ENCODE measurements at places on chromosomes 4 and X.

DNA sequence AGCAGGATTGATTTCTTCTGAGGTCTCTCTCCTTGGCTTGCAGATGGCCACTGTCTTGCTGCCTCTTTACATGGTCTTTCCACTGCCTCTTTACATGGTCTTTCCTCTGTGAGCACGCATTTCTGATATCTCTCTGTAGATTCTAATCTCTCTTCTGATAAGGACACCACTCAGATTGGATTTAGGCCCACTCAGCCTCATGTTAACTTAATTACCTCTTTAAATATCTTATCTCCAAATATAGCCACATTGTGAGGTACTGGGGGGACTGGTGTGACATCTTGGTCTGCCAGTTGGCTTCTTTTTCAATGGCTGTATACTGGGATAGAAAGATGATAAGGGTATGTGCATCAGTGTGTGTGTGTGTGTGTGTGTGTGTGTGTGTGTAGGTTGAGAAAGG is 153.7 kb downstream of the AWAT2 start:
- DNase-seq = no peak

DNA sequence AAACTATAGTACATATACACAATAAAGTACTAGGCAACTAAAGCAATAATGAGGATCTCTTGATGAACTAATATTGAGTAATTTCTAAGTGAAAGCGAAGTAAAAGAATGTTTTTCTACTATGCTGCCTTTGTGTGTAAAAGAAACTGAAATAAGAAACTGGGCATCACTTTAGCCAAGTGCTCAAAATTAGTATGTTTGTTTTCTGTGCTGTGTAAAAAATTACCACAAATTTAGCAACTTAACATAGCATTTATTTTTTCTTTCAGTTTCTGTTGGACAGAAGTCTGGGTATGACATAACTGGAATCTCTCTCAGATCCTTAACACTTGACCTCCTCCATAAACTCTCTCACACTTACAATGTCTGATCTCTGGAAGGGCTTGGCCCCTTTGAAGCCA is 687.1 kb upstream of the MAGEB2 start:
- no peak for DNase-seq

DNA sequence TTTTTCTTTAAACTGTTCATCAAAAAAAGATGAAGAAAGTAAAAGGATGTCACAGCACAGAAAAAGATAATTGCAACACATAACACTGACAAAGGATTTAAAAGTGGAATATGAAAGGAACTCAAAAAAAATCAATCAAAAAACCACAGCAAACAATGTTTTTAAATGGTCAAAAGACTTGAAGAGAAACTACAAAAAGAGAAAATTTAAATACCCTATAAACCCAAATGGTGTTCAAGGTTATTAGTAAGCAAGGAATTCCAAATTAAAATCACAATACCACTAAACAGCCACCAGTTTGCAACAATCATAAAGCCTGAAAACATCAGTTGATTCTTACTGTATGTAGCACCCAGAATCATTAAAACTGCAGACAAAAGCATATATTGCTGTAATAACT is 36.5 kb upstream of the PCDH10 start:
- no peak for DNase-seq

DNA sequence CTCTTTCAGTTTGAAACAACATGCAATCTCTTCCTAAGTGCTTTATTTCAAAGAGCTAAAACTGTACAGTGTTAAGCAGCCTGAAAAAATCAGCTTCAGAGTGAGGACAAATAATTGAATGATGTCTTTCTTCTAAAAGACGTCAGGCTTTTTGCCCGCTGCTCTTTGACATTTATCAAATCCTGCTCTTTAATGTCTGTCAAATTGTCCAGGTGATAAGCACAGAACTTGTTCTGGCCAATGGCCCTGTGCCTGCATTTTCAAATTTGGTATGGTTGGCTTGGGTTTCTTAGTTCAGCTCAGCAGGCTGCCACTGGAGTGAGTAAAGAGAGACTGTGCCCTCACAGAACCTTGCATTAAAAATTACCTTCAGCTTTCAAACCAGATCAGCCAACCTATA is 712.9 kb upstream of the LCORL start:
- DNase-seq = no peak

- no peak for DNase-seq
Measured at GRCh38 chr4:188139671-188140070, 430 bp downstream of the TRIML1 start.
